ENCODE measurements at places on chromosomes 6 and 20. TPM values are rescaled to one million over a fixed set of nuclear protein-coding genes. Genes with fewer than 3 reads are reported as not detected.

EBF4 gene
- total RNA-seq, result 13.0 TPM

DNAH8 gene
- total RNA-seq, result not detected

- DNase-seq, result no peak
- no peaks in the 10 kb centered on the region for H3K4me1 ChIP-seq
- H3K36me3 ChIP-seq, result no peaks in the 10 kb centered on the region
- no peak overlapping the region for H3K27ac ChIP-seq
Observed at GRCh38 chr6:110898111-110898510, 23.5 kb downstream of the AMD1 start.

DNA sequence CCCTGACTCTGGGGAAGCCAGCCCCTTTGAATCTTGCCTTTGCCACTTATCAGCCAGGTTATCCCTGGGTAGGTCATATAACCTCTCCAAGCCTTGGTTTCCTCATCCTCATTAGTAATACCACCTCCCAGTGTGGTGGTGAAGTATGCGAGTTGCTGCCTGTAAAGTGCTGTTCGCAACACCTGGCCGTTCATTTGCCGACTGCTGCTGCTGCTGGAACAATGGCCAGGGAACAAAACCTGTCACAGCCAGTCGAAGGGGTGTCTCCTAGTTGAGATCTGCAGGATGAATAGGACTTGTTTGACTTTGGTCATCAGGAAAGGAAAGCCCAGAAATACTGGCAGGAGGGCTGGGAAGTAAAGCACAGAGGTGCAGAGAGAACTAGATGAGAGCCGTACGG is 6.1 kb downstream of the MANBAL start:
- peaks cover 3% of the 10 kb centered on the region for H3K36me3 ChIP-seq
- H3K27me3 ChIP-seq, result no peaks in the 10 kb centered on the region
- H3K4me3 ChIP-seq, result no peak overlapping the region
- H3K4me1 ChIP-seq, result peaks cover 22% of the 10 kb centered on the region

DNA sequence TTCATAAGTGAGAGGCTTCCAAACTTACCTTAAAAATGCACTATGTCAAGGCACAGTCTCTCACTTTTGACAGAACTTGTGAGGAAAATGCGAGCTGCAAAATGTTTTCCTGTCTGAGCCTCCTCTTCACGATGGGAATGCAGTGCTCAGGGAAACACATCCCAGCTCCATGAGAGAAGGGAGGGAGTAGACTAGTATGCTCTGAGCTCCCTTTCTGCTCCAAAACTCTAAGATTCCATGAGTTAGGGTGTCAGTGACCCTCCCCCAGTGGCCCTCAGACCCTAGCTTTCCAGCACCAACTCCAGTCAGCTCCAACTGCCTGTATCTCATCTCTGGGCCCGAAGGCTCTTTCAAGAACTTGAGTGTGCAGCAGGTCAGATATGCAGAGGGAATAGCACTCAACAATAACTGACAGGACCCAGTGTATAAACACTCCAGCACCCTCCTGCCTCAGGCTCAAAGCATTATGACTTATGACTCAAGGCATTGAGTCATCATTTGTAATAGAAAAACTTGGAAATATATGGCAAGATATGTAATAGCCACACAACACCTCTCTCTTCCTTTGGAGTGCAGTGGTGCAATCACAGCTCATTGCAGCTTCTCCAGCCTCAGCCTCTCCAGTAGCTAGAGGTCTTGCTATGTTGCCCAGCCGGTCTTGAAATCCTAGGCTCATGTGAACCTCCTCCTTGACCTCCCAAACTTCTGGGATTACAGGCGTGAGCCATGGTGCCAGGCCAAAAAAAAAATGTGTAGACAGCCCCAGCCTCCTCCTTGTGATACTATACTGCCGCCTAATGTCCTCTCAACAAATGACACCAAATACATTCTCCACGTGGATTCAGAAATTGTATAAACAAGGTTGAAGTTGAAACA is 16.7 kb upstream of the ENTPD6 start:
- no peak overlapping the region for H3K4me3 ChIP-seq
- no peaks in the 10 kb centered on the region for H3K4me1 ChIP-seq
- no peak overlapping the region for H3K27ac ChIP-seq
- DNase-seq, result peak; percentile 37
- no peaks in the 10 kb centered on the region for H3K36me3 ChIP-seq
- H3K27me3 ChIP-seq, result no peaks in the 10 kb centered on the region

GRCh38 chr6:156309017-156309416 is 468.2 kb upstream of the ARID1B start:
- H3K4me3 ChIP-seq, result no peak overlapping the region
- no peaks in the 10 kb centered on the region for H3K4me1 ChIP-seq
- no peaks in the 10 kb centered on the region for H3K27me3 ChIP-seq
- no peak for DNase-seq

DNA sequence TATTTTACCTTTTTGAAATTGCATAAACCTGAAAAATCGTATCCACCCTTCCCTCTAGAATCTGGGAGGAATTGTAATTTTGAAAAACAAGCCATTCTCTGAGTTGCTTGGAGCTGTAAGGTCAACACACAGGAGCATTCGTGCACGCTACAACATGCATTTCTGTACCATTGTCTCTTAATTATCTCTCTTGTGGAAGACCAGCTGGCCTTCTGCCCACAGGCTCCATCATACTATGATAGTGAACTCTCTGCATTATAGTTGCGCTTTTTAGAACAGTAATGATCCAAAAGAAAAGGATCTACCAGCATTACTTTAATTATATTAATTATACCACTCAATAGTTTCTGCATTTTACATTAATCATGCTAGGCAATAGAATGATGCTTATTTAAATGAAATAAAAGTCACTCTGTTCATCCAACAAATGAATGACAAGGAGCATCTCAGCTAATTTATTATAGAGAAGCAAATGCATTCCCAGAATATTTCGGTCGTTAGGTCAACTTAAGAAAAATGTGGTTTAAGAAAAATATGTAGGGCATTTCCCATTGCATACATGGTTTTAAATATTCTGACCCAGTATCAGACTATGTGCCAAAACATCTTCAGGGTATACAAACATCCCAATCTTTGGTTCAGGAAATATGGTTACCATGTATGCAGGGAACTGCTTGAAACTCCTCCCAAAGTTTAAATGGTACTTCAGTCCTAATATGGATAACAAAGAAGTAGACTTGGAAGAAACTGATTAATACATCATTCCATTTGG is 263.5 kb downstream of the TFAP2A start:
- H3K4me1 ChIP-seq, result no peaks in the 10 kb centered on the region
- DNase-seq, result no peak
- no peak overlapping the region for H3K4me3 ChIP-seq

DNA sequence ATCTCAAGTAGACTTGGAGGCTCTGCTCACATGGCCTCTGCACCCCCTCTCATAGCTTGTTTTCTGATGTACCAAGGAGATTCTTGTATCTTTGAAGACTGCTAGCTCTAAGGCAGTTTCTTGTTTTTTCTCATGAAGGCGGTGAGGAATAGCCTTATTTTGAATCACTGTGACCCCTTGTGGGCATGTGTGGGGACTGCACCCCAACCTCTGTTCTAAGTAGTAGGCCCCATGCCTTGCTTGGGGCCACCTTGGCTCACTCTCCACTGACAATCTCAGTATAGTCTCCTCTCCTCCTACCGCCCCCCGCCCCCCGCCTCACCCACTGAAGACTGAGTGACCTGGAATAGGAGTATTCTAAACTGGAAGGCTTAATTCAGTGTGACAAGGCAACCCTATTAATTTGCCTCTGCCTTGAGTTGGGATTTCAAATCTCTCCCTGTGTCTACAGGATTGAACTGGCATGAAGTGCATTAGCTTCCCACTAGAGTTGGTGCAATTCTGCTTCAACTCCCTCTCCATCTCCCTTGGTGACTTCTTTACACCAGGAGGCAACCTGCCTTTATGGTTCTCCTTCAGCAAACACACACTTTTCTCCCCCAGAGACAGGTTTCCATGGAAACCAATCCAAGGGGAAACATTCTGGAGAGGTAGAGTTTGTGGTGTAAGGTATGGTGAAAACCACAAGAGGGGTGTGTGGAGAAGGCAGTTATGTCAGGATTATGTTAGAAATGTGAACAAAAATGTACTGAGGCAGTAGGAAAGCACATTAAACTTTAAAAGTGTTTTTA is 75.4 kb upstream of the ECI2 start:
- H3K27ac ChIP-seq, result no peak overlapping the region
- H3K4me3 ChIP-seq, result no peak overlapping the region
- no peaks in the 10 kb centered on the region for H3K36me3 ChIP-seq
- DNase-seq, result peak; percentile 71
- no peaks in the 10 kb centered on the region for H3K27me3 ChIP-seq

DXO gene
- 28.2 TPM for total RNA-seq

DNA sequence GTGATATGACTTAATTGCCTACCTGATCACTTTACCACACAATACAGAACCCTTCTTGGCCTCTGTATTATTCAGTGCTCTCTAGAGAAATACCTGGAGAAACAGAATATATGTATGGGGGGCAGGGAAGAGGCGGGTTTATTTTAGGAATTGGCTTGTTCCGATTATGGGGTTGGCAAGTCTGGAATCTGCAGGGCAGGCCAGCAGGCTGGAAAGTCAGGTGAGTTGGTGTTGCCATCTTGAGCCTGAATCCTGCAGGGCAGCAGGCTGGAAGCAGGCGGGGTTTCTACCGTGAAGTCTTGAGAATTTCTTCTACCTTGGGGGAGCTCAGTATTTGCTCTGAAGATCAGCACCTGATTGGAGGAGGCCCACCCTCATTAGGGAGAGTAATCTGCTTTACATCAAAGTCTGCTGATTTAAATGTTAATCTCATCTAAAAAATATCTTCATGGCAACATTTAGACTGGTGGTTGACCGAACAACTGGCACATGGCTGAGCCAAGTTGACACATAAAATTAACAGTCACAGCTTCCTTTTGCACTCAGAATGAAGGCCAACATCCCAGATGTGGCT is 193.9 kb downstream of the ZDHHC14 start:
- DNase-seq, result no peak
- no peaks in the 10 kb centered on the region for H3K27me3 ChIP-seq
- no peak overlapping the region for H3K27ac ChIP-seq
- no peak overlapping the region for H3K4me3 ChIP-seq
- H3K36me3 ChIP-seq, result no peaks in the 10 kb centered on the region

GRCh38 chr20:46523696-46524328 is 10.5 kb upstream of the ZNF334 start:
- DNase-seq, result no peak
- no peaks in the 10 kb centered on the region for H3K4me1 ChIP-seq
- no peak overlapping the region for H3K27ac ChIP-seq
- H3K27me3 ChIP-seq, result no peaks in the 10 kb centered on the region
- no peaks in the 10 kb centered on the region for H3K36me3 ChIP-seq

DNA sequence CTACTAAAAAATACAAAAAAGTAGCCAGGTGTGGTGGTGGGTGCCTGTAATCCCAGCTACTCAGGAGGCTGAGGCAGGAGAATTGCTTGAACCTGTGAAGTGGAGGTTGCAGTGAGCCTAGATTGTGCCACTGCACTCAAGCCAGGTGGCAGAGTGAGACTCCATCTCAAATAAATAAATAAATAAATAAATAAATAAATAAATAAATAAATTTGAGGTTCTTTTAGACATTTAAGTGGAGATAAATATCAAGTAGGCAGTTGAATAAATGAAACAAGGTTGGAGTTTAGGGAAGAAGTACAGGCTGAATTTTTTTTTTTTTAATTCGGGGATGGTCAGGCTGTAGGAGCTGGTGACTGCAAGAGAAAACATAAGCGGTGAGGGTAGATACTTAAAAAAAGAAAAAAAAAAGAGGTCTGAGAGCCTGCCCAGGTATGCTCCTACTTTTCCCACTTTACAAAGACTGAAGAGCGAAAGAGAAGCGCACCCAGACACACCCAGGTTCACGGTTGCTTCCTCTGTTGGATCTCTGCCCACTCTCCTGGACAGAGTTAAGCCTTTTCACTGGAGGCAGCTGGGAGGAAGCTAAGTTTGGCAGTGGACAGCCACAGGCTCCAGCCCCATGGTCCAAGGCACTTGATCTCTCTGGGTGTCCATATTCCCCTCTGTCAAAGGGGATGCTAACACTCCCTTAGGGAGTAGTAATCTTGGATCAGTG is 100.9 kb upstream of the PRDM1 start:
- H3K4me3 ChIP-seq, result no peak overlapping the region
- DNase-seq, result no peak
- peaks cover 8% of the 10 kb centered on the region for H3K4me1 ChIP-seq
- no peak overlapping the region for H3K27ac ChIP-seq

TAAR5 gene
- total RNA-seq, result not detected

RIMS4 gene
- total RNA-seq, result 1.4 TPM

DNA sequence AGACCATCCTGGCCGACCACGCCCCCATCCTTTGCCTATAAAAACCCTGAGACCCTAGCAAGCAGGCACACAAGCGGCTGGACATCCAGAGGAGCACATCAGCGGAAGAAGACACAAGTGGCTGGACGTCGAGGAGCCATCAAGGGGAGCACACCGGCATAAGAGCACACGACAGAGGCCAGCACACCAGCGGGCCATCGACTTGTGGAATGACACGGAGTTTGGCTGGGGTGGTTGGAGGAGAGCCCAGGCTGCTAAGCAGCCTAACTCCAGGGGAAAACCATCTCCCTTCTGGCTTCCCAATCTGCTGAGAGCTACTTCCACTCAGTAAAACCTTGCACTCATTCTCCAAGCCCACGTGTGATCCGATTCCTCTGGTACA is 44.8 kb upstream of the BCLAF1 start:
- no peaks in the 10 kb centered on the region for H3K27me3 ChIP-seq
- DNase-seq, result no peak
- H3K4me1 ChIP-seq, result no peaks in the 10 kb centered on the region
- H3K27ac ChIP-seq, result no peak overlapping the region
- H3K36me3 ChIP-seq, result no peaks in the 10 kb centered on the region

DNA sequence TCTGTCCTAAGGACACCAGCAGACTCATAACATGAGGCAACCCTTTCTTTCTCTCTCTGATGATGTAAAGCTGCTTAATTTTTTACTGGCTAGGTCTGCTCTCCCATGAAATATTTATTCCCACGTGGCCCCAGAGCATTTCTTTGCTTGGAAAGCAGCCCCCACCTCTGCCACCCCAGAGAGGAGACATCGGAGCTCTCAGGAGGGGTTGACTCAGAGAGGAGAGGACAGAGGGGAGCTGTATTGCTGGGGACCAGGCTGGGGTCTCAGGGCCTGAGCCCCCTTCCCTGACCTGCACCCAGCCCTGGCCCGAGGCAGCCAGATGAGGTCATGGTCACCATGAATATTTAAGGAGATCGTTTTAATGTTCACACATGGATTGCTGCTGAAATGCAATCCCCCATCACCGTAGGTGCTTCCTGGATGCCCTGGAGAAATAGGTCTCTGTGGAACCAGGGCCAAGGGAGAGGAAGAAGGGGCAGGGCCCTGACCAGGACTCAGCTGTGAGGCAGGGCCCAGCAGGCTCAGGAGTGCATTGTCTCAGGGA is 117.5 kb downstream of the DLL1 start:
- peak; percentile 36 for DNase-seq
- H3K4me1 ChIP-seq, result no peaks in the 10 kb centered on the region
- no peak overlapping the region for H3K4me3 ChIP-seq
- H3K27me3 ChIP-seq, result no peaks in the 10 kb centered on the region

VIP gene
- total RNA-seq, result not detected

GRCh38 chr6:160931378-160932310 is 59.9 kb upstream of the MAP3K4 start:
- no peak for DNase-seq
- H3K4me1 ChIP-seq, result peaks cover 10% of the 10 kb centered on the region
- H3K4me3 ChIP-seq, result peak overlapping the region; percentile 56
- H3K27me3 ChIP-seq, result no peaks in the 10 kb centered on the region
- H3K27ac ChIP-seq, result no peak overlapping the region

- peaks cover 53% of the 10 kb centered on the region for H3K4me1 ChIP-seq
- H3K27me3 ChIP-seq, result no peaks in the 10 kb centered on the region
- no peak for DNase-seq
- peak overlapping the region; percentile 6 for H3K27ac ChIP-seq
- no peak overlapping the region for H3K4me3 ChIP-seq
Observed at GRCh38 chr20:5829241-5829809, 79.1 kb downstream of the SHLD1 start.

TSHZ2 gene
- 29.1 TPM for total RNA-seq

Data from adrenal gland (tissue), 19 donors.